ENCODE measurements at places on chromosomes 12 and 14. TPM values are rescaled to one million over a fixed set of nuclear protein-coding genes. Genes with fewer than 3 reads are reported as not detected.

P2RX2 gene
- total RNA-seq: 1.5 TPM

AKAP6 gene
- 17.8 TPM for total RNA-seq

OR6J1 gene
- 0.06 TPM for total RNA-seq

HNF1A gene
- 9.9 TPM for total RNA-seq

SUSD6 gene
- 28.0 TPM for total RNA-seq

SAMD15 gene
- 5.3 TPM for total RNA-seq

CD163L1 gene
- 5.8 TPM for total RNA-seq

MYF6 gene
- total RNA-seq: 23.4 TPM

GLS2 gene
- 2.2 TPM for total RNA-seq

HAL gene
- total RNA-seq: 1.7 TPM

BCL2L14 gene
- total RNA-seq: 0.23 TPM

FOXN4 gene
- total RNA-seq: 0.29 TPM
